ENCODE measurements at places on chromosomes 11 and 22. TPM values are rescaled to one million over a fixed set of nuclear protein-coding genes. Genes with fewer than 3 reads are reported as not detected.

Gene LRRC56
- total RNA-seq: 0.73 TPM

Gene POU2AF3
- total RNA-seq: not detected

Gene KDM4D
- total RNA-seq: 0.66 TPM

Gene FXYD6
- total RNA-seq: 0.66 TPM

Gene TOMT
- 0.17 TPM for total RNA-seq

Gene TUB
- total RNA-seq: 4.5 TPM

Gene MOGAT2
- not detected for total RNA-seq

Gene NLRX1
- total RNA-seq: 29.9 TPM

Gene SERHL2
- total RNA-seq: 10.3 TPM

Gene C1QTNF4
- 0.17 TPM for total RNA-seq

Gene ASPHD2
- total RNA-seq: 2.2 TPM

Gene ACR
- not detected for total RNA-seq

Measured in smooth muscle cell of trachea (primary cell).